T follicular helper cell (primary cell): ENCODE measurements at places on chromosomes 1 and 21.

DNA sequence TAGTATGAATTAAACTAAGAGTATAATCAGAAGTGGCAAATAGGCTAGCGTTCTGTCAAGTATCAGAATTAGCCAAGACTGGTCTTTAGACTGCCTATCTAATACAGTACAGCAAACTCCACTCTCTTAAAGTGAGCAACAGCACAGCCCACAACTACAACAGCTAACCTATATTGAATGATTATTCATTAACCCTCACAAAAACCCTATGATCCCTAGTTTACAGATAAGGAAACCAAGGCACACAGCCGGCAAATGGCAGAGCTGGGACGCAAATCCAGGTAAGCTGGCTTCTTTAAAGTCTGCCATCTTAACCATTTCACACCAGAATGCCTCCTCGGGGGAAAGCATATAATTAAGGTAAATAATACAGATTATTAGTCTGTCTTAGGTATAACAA lies 52.0 kb downstream of the TP53BP2 start:
- no peak for DNase-seq

- no peak for DNase-seq
These were observed 52.2 kb downstream of the NENF start for GRCh38 chr1:212484701-212485570.

DNA sequence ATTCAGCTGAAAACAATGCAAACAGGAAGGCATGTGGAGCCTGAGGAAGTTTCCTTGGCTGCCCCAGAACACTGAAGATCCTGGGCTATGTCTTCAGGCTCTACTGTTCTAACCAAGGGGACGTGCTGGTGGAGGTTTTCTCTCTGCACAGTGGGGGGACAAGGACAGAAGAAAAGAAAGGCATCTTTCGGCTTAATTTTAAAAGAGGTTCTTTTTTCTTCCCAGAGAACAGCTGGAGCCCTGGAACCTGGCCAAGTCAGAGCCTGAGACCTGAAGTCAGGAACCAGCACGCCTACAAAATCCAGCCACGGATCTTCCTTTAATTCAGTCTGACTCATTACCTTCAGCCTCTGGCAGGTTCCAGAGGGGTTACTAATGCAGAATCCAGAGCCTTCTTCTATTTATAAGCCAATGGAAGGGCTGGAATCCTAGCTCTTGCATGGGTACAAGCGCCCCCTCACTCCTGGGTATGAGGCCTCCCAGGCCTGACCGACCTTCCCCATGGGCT lies 19.8 kb downstream of the CTNNBIP1 start:
- DNase-seq = no peak

DNA sequence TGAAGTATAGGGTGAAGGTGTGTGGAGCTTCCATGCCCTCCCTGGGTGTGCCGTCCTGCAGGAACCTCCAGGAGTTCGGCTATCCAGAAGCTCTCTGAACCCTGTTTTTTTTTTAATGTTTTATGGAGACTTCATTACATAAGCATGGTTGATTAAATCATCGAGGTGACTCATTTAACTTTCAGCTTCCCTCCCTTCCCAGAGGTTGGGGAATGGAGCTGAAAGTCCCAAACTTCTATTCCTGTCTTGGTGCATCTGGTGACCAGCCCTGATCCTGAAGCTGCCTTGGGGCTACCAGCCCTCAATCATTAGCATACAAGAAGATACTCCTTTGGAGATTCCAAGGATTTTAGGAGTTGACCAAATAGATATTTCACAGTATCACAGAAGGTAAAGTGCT lies 9.5 kb downstream of the RRP15 start:
- DNase-seq = no peak

DNA sequence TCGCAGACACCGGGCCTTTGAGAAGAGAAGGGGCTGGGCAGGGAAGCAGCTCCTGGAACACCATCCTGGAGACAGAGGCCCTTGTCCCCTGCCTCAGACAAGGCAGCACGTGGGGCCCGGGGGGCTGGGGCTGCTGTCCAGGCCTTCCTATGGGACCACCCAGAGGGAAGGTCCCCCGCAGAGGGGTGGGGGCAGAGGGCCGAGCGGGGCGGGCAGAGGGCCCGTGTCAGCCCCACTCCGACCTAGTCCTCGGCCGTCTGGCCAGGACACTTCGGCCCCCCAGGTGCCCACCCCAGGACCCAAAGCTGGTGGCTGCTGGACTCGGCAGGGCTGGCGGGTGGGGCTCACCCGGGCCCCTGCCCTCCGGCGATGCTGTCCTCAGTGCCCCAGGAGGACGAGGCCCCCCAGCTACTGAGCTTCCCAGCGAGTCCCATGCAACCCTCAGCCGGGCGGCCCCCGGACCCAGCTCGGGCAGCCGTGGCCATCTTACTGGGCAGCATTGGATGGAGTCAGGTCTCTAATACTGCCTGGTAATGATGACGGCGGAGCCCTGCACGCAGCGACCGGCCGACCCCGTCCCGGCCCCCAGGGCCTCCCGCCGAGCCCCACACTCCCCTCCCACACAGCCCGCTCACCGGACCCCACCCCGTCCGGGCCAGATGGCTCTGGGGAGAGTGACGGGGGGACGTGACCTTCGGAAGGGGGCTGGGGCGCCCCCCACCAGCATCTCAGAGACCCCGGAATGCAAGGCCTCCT lies 6.9 kb upstream of the TTLL10 start:
- no peak for DNase-seq

DNA sequence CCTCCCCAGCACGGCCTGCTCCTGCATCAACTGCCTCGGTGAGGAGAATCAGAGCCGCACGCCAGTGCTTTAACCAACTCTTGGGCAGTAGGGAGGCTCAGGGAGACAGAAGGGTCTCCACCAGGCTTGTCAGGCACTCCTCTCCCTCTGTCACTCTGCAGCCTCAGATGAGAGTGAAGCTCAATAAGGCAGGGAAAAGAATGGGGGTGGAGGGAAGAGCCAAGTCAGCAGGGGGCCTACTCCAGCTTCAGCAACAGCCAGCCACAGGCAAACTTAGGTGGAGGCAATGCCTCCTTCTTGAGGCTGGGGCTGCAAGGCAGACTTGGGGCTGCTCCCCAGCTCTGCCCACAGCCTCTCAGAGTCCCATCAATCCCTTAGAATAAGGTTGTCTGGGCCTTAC lies 51.8 kb upstream of the A3GALT2 start:
- no peak for DNase-seq

DNA sequence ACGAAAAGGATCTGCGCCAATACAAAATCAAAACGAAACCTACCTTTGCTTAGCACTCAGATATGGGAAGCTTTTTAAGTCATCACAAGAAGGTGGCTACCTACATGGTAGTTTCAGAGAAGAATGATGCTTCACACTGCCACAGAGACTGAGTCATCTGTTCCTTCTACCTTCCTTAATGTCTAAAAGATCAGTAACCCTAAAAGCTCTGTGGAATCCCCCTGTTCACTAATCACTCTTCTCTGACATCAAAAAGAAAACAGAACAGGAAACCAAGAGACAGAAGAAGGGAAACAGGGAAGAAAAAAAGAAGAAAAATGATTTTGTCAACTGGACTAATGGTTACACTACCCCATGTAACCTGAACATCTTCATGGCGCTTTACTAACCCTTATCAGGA lies 177.2 kb downstream of the SMYD3 start:
- DNase-seq = no peak

- DNase-seq = no peak
These were observed 328.1 kb upstream of the SNX7 start for GRCh38 chr1:98333406-98333805.

GRCh38 chr1:46539972-46540371 lies 11.5 kb downstream of the KNCN start:
- no peak for DNase-seq

- no peak for DNase-seq
These were observed 27.9 kb downstream of the PRDM15 start for GRCh38 chr21:41851090-41851790.

DNA sequence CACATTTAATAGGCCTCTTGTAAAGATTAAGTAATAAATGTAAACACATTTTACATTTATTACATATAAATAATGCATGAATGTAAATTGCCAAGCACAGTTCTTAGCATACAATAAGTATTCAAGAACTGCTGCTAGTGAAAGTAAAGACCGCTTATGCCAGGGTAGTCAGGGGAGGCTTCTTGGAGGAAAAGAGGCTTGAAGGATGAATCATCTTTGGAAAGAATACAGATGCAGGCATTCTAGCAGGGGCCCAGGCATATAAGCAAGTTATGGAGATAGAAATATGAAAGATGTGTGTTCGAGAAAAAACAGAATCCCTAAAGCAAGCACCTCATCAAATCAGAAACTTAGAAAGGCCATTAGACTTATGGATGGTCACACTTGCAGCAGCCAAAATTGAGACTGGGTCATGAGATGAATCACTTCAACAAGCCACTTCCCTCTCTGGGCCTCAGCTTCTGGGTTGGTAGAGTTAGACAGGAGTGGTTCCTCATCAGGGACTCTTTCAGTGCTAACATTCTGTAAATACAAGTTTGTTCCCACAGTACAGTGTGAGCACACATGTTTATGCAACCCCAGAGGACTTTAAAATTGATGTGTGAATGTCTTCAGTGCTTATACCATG lies 79.8 kb upstream of the ROR1 start:
- no peak for DNase-seq

DNA sequence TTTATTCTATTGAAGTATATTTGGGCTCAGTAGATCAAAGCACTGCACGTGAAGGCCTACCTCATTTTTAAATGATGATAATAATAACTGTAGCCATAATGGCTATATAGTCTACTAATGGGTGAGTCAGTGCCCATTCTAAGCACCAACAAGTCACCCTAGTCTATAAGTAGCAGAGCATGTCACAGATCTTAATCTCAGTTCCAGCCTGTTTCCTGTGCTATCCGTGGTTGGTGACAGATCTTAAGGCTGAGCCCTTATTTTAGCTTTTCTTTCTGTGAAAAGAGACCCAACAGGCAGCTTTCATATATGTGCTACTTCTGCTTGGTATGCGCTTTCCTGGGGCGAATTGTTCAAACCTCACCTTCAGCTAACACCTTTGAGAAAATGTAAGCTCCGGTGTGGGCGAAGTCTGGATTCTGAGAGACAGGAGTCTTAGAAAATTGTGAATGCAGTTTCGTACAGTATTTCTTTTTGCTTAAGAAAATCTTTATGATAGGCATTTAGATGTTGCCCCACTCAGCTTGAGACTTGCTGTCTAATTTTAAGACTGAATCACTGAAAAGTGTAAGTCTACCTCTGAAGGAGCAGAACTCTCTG lies 59.6 kb downstream of the FMN2 start:
- no peak for DNase-seq

DNA sequence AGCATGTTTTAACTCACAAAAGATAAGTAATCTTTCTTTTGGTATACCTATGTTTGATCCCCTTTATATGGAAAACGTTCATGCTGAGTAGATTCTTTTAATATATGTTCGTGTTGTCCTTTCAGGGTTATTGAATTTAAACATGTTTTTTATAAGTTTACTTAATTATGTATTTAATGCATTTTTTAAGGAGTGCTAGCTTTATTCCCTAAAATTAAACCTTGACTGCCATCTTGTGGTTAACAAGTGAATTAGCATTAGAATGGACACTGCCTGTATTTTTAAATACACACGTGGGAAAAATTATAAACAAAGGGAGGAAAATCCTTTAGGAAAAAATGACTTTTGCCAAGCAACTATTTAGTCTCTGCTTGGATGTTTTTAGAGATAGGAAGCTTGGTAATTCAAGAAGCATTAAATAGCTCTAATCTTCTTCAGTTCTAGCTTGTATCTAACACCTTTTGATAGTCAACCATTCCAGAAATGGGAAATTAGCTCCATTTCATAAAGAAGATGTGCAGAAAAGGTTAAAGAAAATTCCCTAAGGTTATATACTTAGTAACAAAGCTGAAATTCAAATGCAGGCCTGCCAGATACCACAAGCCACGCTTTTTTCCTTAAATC lies 43.0 kb downstream of the UBE2U start:
- DNase-seq = no peak
